ENCODE measurements at places on chromosomes 1 and 21.

- DNase-seq = no peak
Observed at GRCh38 chr1:92446546-92446945, 40.2 kb downstream of the GFI1 start.

GRCh38 chr21:45381865-45382696 lies 22.9 kb upstream of the COL18A1 start:
- no peak for DNase-seq

- DNase-seq = peak; percentile 45
Observed at GRCh38 chr1:157963713-157964112, 29.7 kb upstream of the KIRREL1 start.

- DNase-seq = no peak
Observed at GRCh38 chr1:234631721-234632125, 21.7 kb upstream of the IRF2BP2 start.

DNA sequence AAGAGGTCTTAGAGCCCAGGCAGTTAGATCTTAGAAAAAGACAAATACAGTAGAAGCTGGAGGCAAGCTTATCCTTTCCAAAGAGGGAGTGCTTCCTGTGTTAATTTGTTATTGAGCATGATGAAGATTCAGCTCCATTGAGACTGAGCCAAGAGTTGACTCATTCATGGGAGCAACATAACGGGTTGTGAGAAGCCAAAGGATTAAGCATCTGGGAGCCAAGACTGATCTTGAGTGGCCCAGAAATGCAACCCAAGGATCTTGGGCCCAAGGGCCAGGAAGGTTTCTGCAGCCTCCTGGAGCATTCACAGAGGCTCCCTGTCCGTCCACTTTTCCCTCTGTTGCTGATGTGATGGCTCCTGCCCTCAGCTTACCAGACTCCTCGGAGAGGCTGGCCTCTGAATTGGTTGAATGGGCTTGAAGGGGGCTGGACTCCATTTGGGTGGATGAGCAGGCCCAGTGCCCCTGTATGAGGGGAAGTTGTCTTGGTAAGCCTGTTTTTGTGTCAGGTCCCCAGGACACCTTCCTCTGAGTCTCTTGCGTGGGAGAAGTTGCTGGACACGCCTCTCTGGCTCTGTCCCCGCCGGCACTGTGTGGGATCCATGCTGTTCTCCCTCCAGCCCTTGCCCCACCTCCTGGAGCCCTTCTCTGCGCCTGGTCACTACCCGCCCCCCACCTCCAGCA lies 42.4 kb downstream of the PDE9A start:
- DNase-seq = no peak

GRCh38 chr1:211738691-211739301 lies 63.4 kb upstream of the NEK2 start:
- DNase-seq = no peak

- DNase-seq = no peak
Observed at GRCh38 chr1:39485046-39485803, 6.2 kb upstream of the BMP8A start.

DNA sequence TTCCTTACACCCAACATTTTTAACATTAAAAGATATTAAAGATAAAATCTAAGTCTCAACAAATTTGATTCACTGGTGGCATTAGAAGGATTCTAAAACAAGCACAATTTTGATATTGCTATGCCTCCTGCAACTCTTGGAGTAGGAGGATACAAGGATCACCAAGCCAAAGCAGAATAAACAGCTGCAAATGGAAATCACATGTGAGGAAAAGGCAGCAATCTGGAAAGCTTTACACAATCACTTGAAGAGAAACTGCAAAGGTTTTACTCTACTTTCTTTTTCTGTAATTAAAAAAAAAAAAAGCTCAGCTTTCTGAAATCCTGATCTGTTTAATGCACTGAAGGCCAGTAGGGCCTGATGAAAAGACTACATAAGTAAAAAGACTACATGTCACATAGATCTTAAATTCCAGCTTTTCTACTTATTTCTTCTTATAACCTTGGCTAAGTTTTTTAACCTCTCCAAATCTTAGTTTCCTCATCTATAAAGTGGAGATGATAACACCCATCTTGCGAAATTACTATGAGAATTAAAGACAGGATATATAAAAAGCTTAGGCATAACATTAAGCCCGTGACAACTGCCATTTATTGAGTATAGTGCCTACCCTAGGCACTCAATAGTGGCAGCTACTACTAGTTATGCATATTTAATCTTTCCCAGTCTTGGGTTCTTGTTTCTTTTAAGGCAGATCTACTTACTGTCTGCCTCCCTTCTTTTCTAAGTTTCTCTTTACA lies 73.5 kb downstream of the EPS15 start:
- DNase-seq = no peak
